ENCODE measurements at places on chromosomes 2 and 18.

GRCh38 chr2:233329489-233330135 is 22.0 kb downstream of the SAG start:
- no peak for DNase-seq

DNA sequence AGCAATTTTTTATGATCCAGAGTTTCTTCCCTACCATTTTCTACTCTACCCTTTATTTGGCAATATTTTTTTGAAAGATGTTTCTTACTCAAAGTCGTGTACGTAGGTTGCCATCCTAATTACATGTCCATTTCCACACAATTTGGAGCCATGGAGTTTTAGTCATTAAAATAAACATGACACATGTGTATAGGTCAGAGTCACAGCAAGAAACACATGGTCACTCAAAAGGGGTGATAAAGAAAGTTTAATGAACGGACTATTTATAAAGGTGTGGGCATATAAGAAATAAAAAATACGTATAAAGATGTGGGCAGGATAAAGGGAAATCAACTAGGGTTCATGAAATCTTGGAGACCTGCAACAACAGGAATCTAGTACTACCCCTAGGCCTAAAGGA is 138.9 kb downstream of the SLC4A10 start:
- no peak for DNase-seq

DNA sequence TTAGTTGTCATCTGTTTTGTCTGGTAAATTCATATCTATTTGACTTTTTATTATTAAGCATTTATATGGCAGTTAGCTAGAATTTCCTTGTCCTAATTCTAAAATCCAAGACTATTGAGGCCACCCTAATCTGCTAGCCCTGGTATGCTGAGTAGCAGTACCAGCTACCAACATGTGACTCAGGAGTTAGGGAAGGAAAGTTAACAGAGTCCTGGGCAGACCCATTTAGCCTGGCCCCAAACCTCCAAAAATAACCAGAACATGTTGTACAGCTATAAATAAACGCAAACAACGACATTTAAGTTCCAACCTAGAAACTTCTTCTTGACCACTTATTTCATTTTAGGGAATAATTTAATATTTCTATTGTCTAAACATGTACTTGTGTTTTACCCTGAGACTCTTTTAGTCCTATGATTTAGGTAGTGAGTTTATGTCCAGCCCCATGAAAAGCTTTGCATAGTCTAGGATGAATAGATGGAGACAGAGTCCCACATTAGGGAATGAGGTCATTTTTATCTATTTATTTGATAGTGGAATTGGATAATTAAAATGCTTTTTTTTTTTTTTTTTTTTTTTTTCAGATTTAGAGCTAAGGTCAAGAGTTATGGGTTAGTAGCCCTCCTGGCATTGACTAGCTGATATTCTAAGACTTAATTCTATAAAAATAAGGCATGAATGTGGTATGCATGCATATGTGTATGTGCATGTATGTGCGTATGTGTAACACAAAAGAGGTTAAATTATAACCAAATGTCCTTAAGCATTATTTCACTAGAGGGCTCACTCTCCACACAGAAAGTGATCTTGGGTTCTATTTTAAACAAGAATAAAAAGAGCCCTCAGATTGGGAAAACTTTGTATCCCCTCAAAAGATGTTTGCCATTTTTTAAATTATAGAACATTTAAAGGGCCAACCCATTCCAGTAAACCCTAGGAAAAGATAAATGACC is 160.1 kb upstream of the MAPRE2 start:
- DNase-seq = no peak

GRCh38 chr2:226466589-226466988 is 333.0 kb downstream of the IRS1 start:
- no peak for DNase-seq

GRCh38 chr2:132645176-132645575 is 24.8 kb downstream of the LYPD1 start:
- no peak for DNase-seq

DNA sequence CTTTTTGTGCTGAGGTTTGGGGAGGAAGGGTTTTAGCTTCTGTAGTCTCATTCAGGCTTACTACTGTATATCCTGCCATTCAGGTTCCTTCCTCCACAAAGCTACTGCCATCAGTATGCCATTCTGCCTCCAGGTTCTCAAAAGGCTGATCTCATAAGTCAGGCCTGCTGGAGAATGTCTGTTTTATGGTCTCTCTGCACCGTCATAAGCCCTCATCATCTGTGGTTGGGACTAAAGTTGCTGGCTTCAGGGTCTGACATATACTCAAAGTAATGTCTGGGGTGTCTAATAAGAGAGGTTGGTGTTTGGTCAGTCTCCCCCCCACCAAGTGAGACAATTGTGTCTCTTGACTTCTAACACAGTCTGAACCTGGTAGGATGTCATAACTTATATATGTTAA is 36.2 kb upstream of the CCBE1 start:
- no peak for DNase-seq

- DNase-seq = no peak
Measured at GRCh38 chr2:191020742-191021381, 6.9 kb upstream of the STAT1 start.

- no peak for DNase-seq
Measured at GRCh38 chr18:9655232-9655767, 40.9 kb upstream of the PPP4R1 start.

- no peak for DNase-seq
Measured at GRCh38 chr2:66602341-66602740, 167.4 kb downstream of the MEIS1 start.

- no peak for DNase-seq
Measured at GRCh38 chr2:196478588-196478987, 160.9 kb upstream of the CCDC150 start.

GRCh38 chr2:203407496-203407895 is 79.3 kb downstream of the ABI2 start:
- no peak for DNase-seq

DNA sequence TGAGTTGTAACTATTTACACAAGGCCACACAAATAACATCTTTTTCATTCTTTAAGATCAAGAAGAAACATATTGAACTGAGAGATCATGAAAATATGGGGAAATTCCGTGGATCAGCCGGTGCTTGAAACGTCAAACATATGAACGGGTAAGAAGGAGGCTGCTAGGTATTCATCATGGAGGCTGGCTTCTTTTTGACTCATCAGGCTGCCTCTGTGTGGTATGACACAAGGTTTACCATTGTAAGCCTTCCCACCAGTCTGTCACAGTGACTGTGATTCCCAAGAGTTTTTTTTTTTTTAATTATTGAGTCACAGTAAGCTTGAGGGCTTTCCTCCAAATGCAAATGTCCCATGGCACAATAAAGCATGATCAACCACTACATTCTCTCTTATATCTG is 506.9 kb downstream of the BCL11A start:
- DNase-seq = no peak

DNA sequence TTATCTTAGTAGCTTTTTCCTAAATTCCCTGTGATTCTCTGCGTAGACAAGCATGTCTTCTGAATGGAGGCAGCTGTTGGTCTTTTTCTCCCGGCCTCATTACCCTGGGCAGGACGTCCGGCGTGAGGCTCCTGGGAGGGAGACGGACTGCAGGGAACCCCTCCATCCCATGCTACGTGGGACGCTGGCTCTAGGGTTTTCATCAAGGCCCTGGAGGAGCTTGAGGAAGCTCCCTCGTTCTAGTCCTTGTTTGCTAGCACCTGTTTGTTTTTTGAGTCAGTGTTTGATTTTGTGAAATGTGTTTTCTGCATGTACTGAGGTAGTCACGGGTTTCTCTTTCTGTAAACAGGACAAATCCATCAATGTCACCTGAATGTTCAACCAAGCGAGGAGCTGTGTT is 99.3 kb upstream of the TMEM18 start:
- DNase-seq = no peak

GRCh38 chr2:221073326-221074049 is 498.6 kb downstream of the EPHA4 start:
- no peak for DNase-seq

GRCh38 chr2:233387667-233388528 is 33.6 kb downstream of the DGKD start:
- no peak for DNase-seq

DNA sequence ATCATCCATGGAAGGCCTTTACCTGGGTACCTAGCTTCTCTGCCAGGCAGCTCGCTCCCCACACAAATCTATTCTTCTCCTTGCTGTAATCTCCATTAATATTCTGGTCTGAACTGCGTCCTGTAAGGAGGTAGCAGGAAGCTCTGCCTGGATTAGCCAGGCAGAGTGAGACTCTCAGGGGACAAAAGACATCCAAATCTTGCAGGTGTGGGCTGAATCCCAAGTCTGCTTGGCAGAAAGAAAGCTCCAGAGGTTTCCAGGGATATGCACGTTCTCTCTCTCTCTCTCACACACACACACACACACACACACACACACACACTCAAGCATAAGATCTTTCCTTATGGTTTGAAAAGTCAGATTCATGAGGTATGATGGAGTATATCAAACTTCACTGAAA is 66.5 kb downstream of the THNSL2 start:
- no peak for DNase-seq

- DNase-seq = no peak
Measured at GRCh38 chr2:238239543-238239862, 335 bp downstream of the HES6 start.

DNA sequence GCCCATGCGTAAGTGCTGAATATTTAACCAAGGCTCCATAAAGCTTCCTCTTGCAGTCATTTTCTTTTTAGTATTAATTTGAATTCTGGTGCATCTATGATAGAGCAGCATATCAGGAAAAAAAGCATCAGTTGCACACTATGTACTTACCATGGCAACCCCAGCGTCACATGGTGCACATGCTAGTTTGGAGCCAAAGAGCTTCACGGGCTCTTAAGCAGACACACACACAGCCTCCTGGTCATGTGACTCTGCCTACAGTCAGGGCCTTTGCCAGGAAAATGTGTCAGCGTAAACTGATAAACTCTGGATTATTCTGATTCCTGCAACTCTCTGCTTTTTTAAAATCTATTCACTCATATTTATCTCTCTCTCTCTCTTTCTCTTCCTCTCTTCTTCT is 30.2 kb downstream of the NYAP2 start:
- DNase-seq = no peak

DNA sequence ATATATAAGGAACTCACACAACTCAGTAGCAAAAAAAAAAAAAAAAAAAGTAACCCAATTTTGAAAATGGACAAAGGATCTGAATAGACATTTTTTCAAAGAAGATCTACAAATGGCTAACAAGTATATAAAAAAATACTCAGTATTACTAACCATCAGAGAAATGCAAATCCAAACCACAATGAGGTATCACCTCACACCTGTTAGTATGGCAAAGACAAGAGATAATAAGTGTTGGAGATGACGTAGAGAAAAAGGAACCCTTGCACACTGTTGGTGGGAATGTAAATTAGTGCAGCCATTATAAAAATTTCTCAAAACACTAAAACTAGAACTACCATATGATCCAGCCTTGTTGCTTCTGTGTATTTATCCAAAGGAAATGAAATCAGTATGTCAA is 5.8 kb upstream of the CNDP1 start:
- no peak for DNase-seq

- no peak for DNase-seq
Measured at GRCh38 chr2:110104025-110104771, 11.4 kb downstream of the MALL start.

GRCh38 chr2:73175663-73176204 is 26.6 kb upstream of the NOTO start:
- no peak for DNase-seq

DNA sequence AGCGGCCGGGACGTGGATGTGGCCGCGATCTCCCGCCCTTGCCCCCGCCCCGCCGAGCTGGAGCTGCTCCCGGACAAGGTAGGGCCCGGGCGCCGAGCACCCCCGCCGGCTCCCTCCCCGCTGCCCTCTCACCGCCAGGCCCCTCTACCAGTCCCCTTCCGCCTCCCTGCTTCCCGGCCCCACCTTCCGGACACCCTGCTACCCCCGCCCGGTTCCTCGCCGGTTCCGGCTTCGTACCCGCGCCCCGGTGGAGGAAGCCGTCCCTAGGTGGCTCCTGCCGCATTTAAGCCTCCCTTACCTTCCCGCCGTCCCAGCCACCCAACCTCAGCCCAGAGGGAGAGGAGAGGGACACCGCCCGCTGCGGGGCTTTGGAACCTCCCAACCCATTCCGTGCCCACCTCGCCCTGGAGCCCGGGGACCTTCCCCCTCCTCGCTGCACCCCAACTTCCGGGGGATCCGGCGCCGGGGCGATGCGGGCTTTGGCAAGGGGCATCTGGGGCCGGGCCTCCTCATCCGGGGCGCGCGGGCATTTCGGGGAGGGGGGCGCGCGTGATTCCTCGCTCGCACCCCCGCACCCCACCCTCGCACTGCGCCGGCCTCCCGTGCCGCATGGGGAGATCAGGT is 475 bp downstream of the B3GNT2 start:
- no peak for DNase-seq

DNA sequence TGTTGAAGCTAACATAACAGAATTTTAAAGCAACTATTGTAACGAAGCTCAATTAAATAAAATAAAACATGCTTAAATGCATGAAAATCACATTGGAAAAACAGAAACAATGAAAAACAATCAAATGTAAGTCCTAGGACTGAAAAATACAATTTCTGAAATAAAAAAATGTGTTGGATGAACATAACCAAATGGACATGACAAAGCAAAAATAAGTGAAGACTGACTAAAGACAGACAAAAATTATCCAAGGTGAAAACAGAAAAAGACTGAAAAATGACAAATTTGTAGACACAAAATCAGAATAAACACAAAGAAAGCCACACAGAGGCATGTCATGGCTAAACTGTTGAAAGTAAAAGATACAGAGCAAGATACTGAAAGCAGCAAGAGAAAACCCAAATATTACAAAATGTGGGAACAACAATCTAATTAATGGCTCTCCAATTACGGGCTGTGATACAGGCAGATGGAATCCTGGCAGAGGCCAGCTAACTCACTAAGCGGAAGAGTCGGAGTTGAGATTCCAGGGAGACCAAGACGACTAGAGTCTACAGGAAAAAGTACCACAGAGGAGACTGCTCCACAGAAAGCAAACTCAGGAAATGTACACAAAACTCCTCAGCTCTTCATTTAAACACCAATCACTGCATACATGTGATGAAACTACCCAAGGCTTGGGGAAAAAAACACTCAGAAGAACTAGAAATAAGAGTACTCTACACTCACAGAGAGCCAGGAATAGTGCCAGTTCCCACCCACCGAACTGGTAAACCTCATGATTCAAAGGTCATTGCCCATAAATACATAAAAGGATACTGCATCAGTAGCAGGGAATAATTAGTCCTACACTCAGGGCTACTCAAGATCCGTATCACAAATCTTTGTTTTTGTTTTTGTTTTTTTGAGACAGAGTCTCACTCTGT is 83.6 kb downstream of the ATAD2B start:
- no peak for DNase-seq

GRCh38 chr2:104092886-104093285 is 761.0 kb upstream of the POU3F3 start:
- DNase-seq = no peak

All from cortex of kidney (tissue), 1 donor.